ENCODE measurements at places on chromosomes 6 and 20. TPM values are rescaled to one million over a fixed set of nuclear protein-coding genes. Genes with fewer than 3 reads are reported as not detected.

Gene PRR3
- total RNA-seq: 2.5 TPM

Gene ENPP5
- 5.3 TPM for total RNA-seq

Gene TRIM15
- total RNA-seq: not detected

Gene PRL
- total RNA-seq: not detected

Gene TNF
- total RNA-seq: 1.5 TPM

Gene C2
- total RNA-seq: 2.4 TPM

Gene SNAP91
- total RNA-seq: 2.0 TPM

Gene DZANK1
- total RNA-seq: 1.5 TPM

Gene GSTA4
- 10.4 TPM for total RNA-seq

Gene ZC3H12D
- total RNA-seq: 0.24 TPM

Gene PXDC1
- total RNA-seq: 34.4 TPM

Gene ME1
- 22.6 TPM for total RNA-seq

Gene GGTLC1
- total RNA-seq: not detected

DNA sequence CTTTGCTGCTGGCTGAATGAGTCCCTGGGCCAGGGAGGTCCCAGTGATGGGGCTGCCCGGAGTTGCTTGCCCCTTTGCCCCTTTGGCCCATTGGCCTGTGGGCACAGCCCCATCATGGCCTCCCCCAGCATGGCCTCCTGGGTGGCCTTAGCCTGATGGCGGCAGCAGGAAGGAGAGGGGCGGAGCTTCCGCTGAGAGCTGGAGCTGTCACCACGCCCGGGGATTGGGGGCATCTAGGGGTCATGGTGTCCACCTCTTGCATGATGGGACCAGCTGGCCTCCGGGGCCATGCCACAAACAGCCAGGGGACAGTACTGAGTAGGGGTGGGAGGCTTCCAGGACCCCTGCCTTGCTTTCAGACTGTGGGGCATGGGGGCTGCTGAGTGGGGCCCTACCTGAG is 31.5 kb upstream of the GATA5 start:
- no peaks in the 10 kb centered on the region for H3K36me3 ChIP-seq
- no peak overlapping the region for H3K4me3 ChIP-seq
- H3K27ac ChIP-seq: no peak overlapping the region
- DNase-seq: no peak

DNA sequence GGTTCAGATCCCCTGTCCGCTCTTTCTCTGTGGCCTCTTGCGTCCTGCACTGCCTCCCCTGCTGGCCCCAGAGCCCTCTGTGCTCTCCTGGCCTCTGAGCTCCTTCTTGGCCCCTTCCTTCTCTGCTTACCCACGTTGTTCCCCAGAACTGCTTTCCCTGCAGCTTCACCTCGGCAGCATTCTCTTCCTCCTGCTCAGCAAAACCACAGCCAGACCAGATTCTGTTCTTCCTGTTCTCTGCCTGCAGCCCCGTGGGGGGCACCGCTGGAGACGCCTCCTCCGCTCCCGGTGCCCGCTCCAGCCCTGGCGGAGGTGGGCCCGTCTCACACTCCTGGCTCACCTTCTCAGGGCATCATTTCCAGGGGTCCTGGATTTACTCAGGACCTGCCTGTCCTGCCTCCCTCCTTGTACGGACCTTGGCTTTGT is 59.7 kb downstream of the TCP11 start:
- peaks cover 24% of the 10 kb centered on the region for H3K4me1 ChIP-seq
- no peaks in the 10 kb centered on the region for H3K27me3 ChIP-seq
- no peak overlapping the region for H3K4me3 ChIP-seq
- H3K27ac ChIP-seq: peak overlapping the region; percentile 34
- H3K36me3 ChIP-seq: peaks cover 62% of the 10 kb centered on the region

DNA sequence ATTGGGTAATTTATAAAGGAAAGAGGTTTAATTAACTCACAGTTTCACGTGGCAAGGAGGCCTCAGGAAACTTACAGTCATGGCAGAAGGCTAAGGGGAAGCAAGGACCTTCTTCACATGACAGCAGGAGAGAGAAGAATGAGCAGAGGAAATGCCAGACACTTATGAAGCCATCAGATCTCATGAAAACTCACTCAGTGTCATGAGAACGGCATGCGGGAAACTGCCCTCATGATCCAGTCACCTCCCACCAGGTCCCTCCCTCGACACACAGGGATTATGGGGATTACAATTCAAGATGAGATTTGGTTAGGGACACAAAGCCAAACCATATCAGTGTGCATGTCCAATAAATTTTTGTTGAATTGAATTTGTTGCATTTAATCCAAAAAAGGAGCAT is 52.0 kb downstream of the ECT2L start:
- H3K4me3 ChIP-seq: no peak overlapping the region
- peaks cover 15% of the 10 kb centered on the region for H3K4me1 ChIP-seq
- no peaks in the 10 kb centered on the region for H3K27me3 ChIP-seq
- no peaks in the 10 kb centered on the region for H3K36me3 ChIP-seq
- no peak overlapping the region for H3K27ac ChIP-seq
- DNase-seq: no peak

DNA sequence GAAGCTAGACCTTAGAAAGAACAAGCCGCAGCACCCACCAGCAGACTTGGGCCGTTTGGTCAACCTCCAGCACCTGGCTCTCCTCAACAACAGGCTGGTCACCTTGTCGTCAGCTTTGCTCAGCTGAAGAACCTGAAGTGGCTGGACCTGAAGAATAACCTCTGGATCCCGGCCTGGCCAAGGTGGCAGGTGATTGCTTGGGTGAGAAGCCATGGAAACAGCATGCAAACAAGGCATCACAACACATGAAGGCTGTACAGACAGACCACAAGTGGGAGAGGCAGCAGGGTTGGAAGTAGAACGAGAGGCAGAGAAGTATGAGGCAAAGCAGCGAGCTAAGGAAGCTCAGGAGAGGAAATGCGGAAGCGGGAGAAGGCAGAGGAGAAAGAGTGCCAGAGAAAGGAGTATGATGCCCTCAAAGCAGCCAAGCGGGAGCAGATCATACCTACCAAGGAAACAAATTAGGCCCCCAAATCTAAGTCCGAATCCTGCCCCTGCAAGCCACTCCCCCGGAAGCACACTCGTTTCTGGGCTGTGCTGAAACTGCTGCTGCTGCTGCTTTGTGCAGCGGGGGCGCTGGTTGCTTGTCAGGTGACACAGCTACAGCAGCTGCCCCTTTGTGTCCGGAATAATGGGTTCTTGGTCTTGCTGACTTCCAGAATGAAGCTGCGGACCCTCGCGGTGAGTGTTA is 121.6 kb upstream of the LGSN start:
- DNase-seq: no peak
- no peak overlapping the region for H3K4me3 ChIP-seq
- H3K27me3 ChIP-seq: no peaks in the 10 kb centered on the region
- H3K27ac ChIP-seq: no peak overlapping the region
- H3K36me3 ChIP-seq: no peaks in the 10 kb centered on the region

DNA sequence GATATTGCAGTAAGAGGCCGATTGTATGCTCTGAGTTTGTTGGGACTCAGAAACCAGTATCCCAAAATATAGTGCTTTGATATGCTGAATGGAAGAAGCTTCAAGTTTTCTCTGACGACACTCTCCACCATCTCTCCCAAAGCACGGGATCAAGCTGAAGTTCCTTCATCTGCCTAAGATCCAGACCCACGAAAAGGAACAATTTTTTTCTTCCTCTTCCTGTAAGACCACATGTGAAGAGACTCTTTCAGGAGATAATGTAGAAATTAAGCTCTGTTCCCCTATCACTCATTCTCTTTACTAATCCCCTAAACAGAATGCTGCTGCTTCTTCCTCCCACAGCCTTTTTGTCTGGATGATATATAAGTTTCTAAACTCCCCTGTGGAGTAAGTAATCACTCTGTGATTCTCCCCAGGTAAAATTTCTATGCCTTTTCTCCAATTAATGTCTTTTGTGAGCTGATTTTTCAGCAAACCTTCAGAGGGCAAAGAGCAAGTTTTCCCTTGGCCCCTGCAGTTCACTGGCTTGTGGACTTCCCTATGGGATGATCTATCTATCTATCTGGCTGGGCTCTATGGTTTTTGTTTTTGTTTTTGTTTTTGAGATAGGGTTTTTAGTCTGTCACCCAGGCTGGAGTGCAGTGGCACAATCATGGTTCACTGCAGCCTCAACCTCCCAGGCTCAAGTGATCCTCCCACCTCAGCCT is 13.5 kb upstream of the PNRC1 start:
- no peak overlapping the region for H3K4me3 ChIP-seq
- no peak overlapping the region for H3K27ac ChIP-seq
- no peaks in the 10 kb centered on the region for H3K36me3 ChIP-seq
- no peaks in the 10 kb centered on the region for H3K27me3 ChIP-seq
- no peaks in the 10 kb centered on the region for H3K4me1 ChIP-seq

- H3K4me1 ChIP-seq: peaks cover 10% of the 10 kb centered on the region
- DNase-seq: no peak
- no peaks in the 10 kb centered on the region for H3K27me3 ChIP-seq
- H3K27ac ChIP-seq: no peak overlapping the region
- H3K36me3 ChIP-seq: no peaks in the 10 kb centered on the region
These were observed 11.7 kb downstream of the FIG4 start for GRCh38 chr6:109702791-109703190.

GRCh38 chr20:53343448-53343847 is 250.2 kb downstream of the ZNF217 start:
- no peaks in the 10 kb centered on the region for H3K36me3 ChIP-seq
- DNase-seq: no peak
- no peak overlapping the region for H3K4me3 ChIP-seq
- H3K4me1 ChIP-seq: no peaks in the 10 kb centered on the region
- no peak overlapping the region for H3K27ac ChIP-seq
- no peaks in the 10 kb centered on the region for H3K27me3 ChIP-seq

DNA sequence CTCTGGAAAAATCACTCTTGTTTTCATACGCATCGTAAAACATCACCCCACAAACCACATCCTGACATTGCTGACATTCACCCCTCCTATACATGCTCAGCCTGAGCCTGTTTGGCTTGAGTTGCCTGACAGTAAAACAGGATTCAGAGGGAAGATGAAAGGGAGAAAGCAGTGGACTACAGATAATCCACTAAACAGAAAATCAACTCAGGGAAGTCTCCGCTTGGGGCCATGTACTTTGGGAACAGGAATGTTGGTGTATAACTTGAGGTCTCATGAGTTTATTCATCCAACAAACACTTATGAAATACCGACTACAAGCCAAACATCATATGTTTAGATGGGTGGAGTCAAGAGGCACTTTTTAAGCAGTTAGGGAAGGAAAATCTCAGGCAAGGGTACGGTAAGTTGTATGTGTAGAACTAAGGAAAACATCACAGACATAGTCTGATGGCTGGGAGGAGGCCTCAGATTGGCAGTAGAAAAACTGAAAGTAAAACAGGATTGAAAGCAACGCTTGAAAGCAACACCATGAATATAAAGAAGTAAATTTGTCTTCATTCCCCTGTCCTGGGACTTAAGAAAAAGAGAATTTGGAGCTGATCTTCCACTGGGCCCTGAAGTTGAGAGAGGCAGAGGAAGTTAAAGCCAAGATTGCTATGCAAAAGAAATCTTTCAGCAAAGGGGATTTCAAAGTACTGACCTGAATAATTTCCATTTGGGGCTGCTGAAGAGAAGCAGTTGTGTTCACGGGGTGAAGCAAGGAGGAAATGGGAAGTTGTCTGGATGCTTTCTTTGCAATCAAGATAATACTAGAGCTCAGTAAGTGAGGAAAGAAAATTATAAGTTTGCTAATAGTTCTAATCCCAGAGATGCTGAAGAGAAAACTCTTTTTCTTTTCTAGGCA is 28.8 kb downstream of the PDE7B start:
- no peaks in the 10 kb centered on the region for H3K4me1 ChIP-seq
- no peak for DNase-seq

DNA sequence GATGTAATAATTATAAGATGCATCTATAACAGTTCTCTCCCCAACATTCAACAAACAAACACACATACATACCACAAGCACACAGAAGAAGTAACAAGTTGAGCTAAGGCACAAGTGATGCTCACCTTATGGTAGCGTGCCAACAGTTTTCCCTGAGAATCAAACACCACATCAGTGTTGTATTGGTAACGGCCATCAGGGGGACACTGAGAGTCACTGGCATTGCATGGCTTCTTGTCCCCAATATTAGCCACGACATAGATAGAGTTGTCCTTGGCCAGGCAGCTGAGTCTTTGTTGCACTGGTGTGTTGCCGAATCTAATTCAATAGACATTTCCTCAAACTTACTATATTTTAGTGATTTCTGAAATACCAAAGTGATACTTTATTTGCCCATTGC is 14.8 kb upstream of the VNN1 start:
- H3K4me3 ChIP-seq: no peak overlapping the region
- H3K4me1 ChIP-seq: no peaks in the 10 kb centered on the region
- DNase-seq: no peak

- no peak for DNase-seq
- H3K4me1 ChIP-seq: peaks cover 3% of the 10 kb centered on the region
- no peaks in the 10 kb centered on the region for H3K27me3 ChIP-seq
These were observed 111.6 kb downstream of the SYCP2 start for GRCh38 chr20:59821788-59822187.

DNA sequence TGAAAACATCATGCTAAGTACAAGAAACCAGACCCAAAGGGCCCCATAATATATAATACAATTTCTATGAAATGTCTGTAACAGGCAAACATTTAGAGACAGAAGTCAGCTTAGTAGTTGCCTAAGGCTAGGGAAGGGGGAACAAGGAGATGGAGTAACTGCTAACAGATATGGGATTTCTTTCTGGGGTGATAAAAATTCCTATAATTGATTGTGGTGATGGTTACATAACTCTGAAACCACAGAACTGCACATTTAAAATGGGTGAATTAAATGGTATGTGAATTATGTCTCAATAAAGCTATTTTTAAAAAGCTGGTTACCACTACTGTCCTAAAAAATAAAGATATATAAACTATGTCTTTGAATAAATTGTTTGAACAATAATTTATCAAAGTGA is 3.2 kb downstream of the CEP162 start:
- DNase-seq: no peak
- no peak overlapping the region for H3K27ac ChIP-seq
- peaks cover 3% of the 10 kb centered on the region for H3K4me1 ChIP-seq
- H3K36me3 ChIP-seq: no peaks in the 10 kb centered on the region
- H3K4me3 ChIP-seq: no peak overlapping the region

DNA sequence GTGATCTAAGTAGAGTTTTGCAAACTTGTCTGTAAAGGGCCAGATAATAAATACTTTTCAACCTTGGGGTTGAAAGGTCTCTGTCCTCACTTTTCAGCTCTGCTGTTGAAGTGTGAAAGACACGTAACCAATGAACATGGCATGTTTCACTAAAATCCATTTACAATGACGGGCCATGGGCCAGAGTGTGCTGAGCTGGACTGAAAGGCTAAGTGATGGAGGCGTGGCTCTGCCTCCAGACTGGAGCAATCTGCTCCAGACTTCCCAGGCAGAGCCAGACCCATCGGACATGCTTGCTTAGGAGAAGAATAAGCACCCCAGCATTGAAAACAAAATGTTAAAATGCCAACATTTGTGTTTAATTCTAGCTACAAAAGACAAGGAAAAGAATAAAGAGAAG is 41.4 kb downstream of the SCAND1 start:
- H3K27ac ChIP-seq: no peak overlapping the region
- DNase-seq: no peak
- H3K4me1 ChIP-seq: no peaks in the 10 kb centered on the region

Measured in heart right ventricle (tissue), 16 donors.